ENCODE measurements at places on chromosomes 13 and 19. TPM values are rescaled to one million over a fixed set of nuclear protein-coding genes. Genes with fewer than 3 reads are reported as not detected.

DNA sequence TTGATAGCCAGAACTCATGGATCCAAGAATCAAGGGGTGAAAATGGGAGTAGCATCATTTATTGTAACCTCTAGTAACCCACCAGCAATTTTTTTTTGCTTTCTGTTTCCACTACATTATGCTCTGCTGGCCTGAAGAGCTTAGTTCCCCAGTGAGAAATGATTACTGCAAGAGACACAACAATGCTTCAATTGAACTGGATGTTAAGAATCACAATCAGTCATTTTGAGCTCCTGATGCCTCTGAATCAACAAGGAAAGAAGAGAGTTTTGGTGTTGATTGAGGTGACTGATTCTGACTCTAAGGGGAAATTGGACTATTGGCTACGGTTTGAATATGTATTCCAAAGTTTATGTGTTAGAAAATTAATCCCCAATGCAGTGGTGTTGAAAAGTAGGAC, 1084.4 kb downstream of the SLITRK1 start:
- H3K27ac ChIP-seq: no peak overlapping the region
- DNase-seq: no peak
- no peak overlapping the region for H3K4me3 ChIP-seq

The TTC9B gene
- not detected for total RNA-seq

DNA sequence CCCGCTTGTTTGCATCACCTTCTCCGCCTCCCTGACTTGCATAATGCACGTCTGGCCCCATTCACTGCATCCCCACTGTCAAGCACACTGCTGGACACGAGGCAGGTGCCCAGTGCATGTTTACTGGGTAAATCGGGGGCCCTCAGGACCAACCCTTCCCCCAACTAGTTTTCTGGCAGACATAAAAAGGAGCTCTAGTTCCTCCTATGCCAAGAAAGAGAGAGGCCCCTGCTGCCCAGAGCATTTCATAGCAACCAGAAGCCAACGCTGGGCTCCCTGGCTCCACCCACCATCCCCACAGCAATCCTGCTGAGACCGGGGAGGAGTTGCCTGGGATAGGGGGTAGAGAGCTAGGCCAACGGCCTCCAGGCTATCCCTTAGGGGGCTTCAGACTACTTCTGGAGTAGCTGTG, 23.2 kb downstream of the ANKRD27 start:
- peaks cover 18% of the 10 kb centered on the region for H3K4me1 ChIP-seq
- DNase-seq: no peak
- H3K27me3 ChIP-seq: no peaks in the 10 kb centered on the region
- no peak overlapping the region for H3K27ac ChIP-seq

- H3K4me3 ChIP-seq: no peak overlapping the region
- H3K4me1 ChIP-seq: no peaks in the 10 kb centered on the region
- no peaks in the 10 kb centered on the region for H3K27me3 ChIP-seq
These were observed 1584.8 kb downstream of the SLITRK5 start for GRCh38 chr13:89255844-89256406.

The DLL3 gene
- total RNA-seq: 0.26 TPM

DNA sequence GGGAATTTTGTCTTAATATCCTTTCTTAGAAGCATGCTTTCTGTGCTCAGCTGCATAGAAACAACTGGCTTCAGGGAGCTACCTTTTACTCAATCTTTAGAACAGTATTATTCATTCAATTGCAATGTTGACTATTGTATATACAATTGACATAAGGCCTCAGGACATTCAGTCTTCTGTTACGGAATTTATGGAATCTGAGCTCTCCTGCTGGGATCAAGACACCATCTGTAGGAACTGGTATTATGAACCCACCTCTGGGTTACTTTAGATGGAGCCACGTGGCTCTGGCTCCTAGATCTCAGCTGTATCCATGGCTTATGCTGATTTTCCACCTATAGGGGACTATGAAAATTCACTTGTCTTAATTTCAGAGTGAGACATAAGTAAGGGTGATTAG, 716.2 kb upstream of the GPC6 start:
- no peaks in the 10 kb centered on the region for H3K27me3 ChIP-seq
- no peaks in the 10 kb centered on the region for H3K4me1 ChIP-seq
- DNase-seq: no peak
- H3K4me3 ChIP-seq: no peak overlapping the region
- H3K27ac ChIP-seq: no peak overlapping the region
- H3K36me3 ChIP-seq: no peaks in the 10 kb centered on the region

DNA sequence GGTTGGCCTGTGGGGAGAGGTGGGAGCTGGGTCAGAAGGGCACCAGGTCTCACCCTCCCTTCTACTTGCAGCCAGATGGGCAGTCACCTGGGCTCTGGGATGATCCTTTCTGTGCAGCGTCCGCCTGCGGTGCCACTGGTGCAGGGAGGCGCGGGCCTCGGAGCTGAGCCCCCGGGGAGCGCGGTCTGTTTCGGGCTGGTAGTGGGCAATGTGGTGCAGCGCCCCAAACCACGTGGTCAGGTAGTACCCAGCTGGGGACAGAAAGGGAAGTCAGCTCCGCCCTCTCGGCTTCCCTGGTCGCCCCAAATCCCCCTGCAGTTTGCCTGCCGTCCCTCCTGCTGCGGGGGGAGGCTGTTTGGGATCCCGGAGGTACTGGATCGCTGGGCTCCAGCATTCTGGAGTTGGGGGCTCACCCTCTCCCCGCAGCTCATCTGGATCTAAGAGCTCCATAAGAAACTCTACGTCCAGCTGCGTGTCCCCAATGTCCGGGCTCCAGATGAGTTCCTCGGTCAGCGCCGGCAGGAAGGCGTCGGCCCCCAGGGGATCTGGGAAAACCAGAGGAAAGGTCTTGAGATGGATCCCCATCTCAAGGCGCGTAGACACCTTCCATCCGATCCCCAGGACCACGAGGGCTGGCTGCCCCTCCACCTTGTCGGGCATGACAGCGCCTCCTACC, 8.8 kb downstream of the RINL start:
- DNase-seq: peak; percentile 55
- peak overlapping the region; percentile 79 for H3K4me3 ChIP-seq
- H3K27ac ChIP-seq: peak overlapping the region; percentile 86
- peaks cover 62% of the 10 kb centered on the region for H3K4me1 ChIP-seq

DNA sequence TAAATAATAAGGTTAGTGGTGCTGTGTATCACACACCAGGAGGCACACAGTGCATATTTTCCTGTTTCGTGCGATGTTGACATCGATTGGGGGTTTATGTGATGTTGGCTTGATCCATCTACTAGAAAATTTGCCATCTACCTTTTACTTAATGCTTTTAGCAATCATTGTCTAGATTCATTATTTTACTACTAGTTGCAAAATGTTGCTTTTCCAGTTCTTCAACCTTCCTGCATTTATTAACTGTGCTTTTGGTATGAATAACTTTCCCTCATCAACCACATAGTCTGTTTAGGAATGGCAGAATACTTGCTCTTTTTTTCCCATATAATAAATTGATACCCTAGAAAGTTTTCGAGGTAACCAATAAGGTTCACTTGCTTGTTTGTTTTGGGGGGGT, 17.5 kb downstream of the C13orf42 start:
- H3K36me3 ChIP-seq: no peaks in the 10 kb centered on the region
- H3K27me3 ChIP-seq: peaks cover 28% of the 10 kb centered on the region
- no peak overlapping the region for H3K4me3 ChIP-seq
- no peak overlapping the region for H3K27ac ChIP-seq
- no peak for DNase-seq

The APC2 gene
- total RNA-seq: not detected

DNA sequence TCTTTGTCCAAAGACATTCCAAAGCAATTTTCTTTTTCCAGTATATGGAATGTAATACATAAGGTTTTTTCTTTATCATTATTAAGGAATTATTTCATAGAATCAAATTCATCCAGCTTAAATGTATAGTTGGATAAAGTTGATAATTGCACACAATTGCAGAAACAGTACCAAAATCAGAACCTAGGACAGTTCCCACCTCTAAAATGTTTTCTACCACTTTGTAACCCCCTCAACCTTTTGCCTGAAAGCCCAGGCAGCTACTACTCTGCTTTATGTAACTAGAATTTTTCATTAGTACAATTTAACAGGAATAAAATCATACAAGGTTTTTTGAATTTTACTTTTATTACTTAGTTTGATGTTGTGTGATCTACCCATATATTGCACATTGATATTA, 98.0 kb downstream of the PRR20E start:
- H3K4me3 ChIP-seq: no peak overlapping the region
- H3K4me1 ChIP-seq: no peaks in the 10 kb centered on the region
- H3K36me3 ChIP-seq: no peaks in the 10 kb centered on the region
- no peak overlapping the region for H3K27ac ChIP-seq
- DNase-seq: no peak
- H3K27me3 ChIP-seq: no peaks in the 10 kb centered on the region

- no peaks in the 10 kb centered on the region for H3K36me3 ChIP-seq
- H3K27ac ChIP-seq: no peak overlapping the region
- DNase-seq: no peak
- no peak overlapping the region for H3K4me3 ChIP-seq
- no peaks in the 10 kb centered on the region for H3K4me1 ChIP-seq
These were observed 34.2 kb downstream of the THSD1 start for GRCh38 chr13:52371736-52372247.

The SERTM1 gene
- not detected for total RNA-seq

GRCh38 chr19:41735071-41735600, 20.2 kb upstream of the CEACAM6 start:
- H3K27ac ChIP-seq: no peak overlapping the region
- no peak overlapping the region for H3K4me3 ChIP-seq
- DNase-seq: no peak
- H3K27me3 ChIP-seq: peaks cover 45% of the 10 kb centered on the region
- H3K36me3 ChIP-seq: no peaks in the 10 kb centered on the region

GRCh38 chr19:36196249-36196648, 18.2 kb downstream of the ZNF565 start:
- H3K27ac ChIP-seq: no peak overlapping the region
- DNase-seq: no peak
- H3K4me1 ChIP-seq: no peaks in the 10 kb centered on the region
- H3K36me3 ChIP-seq: no peaks in the 10 kb centered on the region

- peak overlapping the region; percentile 87 for H3K27ac ChIP-seq
- DNase-seq: no peak
- no peaks in the 10 kb centered on the region for H3K27me3 ChIP-seq
- H3K4me1 ChIP-seq: peaks cover 76% of the 10 kb centered on the region
- H3K4me3 ChIP-seq: peak overlapping the region; percentile 63
- H3K36me3 ChIP-seq: no peaks in the 10 kb centered on the region
These were observed 26.5 kb downstream of the ELL start for GRCh38 chr19:18495204-18495911.

The CRTC1 gene
- 7.0 TPM for total RNA-seq

DNA sequence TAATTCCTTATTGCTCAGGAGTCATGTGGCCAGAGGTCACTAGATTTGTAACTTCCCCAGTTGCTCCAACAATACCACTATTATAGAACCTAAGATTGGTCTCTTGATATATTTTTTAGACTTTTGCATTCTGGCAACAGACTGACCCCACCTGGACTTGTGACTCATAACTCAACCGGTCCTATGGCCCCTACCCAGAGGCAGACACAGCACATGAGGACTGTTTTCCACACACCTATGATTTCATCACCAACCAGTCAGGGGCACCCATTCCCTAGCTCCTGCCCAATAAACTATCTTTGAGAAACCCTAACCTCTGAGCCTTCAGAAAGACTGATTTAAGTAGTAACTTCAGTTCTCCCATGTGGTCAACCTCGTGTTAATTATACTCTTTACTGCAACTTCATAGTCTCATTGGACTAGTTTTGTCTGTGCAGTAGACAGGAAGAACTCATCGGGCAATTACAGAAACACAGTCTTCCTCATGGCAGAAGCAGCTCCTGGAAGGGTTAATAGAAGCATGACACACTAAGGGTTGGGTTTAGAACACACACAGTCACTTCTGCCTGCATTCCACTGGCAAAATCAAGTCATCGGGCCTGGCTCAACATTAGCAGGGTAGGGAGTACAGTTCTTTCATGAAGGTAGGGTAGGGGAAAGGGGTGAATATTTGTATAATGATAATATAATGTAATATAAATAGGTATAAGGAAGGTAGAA, 251.8 kb downstream of the UQCRFS1 start:
- no peak for DNase-seq
- no peak overlapping the region for H3K27ac ChIP-seq
- H3K27me3 ChIP-seq: no peaks in the 10 kb centered on the region
- H3K4me1 ChIP-seq: no peaks in the 10 kb centered on the region

The ALKBH7 gene
- total RNA-seq: 46.1 TPM

DNA sequence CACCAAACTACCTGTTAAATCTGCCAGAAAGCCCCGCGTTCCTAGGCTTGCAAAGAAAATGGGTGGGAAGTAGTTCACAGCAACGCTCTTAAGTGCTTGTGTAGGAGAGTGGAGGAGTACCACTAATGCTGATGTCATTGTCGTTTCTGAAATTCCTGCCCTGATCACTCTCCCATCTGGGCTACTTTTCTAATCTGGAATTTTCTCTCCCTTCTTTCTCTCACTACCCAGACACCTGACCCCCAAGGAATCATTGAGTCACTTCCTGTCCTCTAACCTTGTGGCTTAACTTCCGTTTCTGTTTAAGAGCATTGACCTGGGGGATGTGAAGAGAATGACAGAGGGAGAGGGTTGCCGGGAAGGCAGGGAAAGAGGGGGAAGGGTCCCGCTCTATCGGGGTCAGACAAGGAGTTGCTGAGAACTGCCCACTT, 98.7 kb downstream of the STARD13 start:
- no peak for DNase-seq
- H3K36me3 ChIP-seq: no peaks in the 10 kb centered on the region

The GSX1 gene
- total RNA-seq: not detected

The ZNF491 gene
- total RNA-seq: 2.1 TPM

The ZNF835 gene
- total RNA-seq: 1.8 TPM

DNA sequence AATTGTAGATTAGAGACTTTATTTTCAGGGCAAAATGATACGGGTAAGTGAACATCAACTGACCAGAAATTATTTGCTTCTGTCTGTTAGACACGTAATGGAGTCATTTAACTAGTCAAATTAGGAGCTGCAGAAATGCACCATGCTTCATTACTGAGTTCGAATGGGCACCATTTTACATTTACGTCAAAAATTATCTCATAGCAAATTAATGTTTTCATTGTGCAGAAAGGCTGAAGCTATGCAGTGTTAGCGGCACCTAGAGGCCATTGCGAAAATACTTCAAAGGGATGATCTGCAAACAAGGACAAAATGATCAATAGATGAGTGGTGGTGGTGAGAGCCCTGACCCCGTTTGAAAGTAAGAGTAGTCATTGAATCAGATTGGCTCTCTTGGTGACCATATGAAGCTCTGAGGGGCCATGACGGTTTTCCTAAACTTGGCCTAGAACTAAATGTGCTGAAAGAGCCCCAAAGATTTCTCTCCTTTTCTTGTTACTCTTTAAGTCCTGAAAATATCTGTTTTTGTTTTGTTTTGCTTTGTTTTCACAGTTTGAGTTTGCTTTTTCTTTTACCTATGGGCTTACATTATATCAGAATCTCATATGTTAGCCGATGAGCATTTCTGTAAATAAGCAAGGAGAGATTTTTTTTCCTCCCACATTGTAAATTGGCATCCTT, 277.9 kb downstream of the ZNF536 start:
- DNase-seq: peak; percentile 57
- H3K4me3 ChIP-seq: no peak overlapping the region
- no peak overlapping the region for H3K27ac ChIP-seq
- H3K4me1 ChIP-seq: no peaks in the 10 kb centered on the region
